ENCODE measurements at places on chromosomes 2 and 18. TPM values are rescaled to one million over a fixed set of nuclear protein-coding genes. Genes with fewer than 3 reads are reported as not detected.

DNA sequence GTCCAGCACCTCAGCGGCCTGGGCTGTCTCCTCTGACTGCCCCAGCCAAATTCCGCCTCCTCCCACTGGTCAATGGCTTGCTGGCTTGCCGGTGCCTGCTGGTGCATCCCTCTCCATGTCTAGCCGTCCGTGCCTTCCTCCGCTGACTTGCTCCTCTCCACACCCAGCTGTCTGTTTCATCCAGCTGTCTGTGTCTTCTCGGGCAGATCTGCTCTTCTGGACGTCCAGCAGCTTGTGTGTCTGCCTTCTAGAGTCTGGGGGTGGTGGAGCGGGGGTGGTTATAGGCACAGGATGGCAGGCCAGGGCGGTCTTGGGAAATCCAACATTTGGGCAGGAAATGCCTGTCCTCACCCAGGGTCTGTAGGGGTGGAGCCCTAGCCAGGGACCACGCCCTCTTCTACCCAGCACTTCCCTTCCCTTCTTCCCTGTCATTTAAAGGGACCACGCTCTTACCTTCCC, 369.2 kb downstream of the GALNT13 start:
- no peaks in the 10 kb centered on the region for H3K36me3 ChIP-seq
- DNase-seq = peak; percentile 36
- H3K4me1 ChIP-seq = no peaks in the 10 kb centered on the region

DNA sequence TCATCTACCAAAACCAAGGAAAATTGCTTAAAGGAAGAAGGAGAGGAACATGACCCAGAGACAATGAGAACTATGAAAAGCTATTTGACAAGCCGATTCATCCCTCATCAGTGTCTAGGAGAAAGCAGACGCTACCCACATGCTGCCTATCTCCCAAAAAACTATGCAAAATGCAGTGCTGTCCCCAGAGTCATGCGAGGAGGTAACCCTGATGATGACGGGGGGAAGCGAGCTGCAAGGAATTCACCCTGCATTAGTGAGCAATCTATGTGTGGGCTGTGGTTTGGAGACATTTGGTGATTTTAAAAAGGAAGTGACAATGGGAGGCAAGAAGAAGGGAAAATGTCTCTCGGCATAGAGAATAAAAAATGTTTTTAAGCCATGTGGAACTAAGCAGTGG, 472.7 kb downstream of the CMPK2 start:
- no peak overlapping the region for H3K27ac ChIP-seq
- no peak overlapping the region for H3K4me3 ChIP-seq
- H3K36me3 ChIP-seq = no peaks in the 10 kb centered on the region
- no peaks in the 10 kb centered on the region for H3K27me3 ChIP-seq

DNA sequence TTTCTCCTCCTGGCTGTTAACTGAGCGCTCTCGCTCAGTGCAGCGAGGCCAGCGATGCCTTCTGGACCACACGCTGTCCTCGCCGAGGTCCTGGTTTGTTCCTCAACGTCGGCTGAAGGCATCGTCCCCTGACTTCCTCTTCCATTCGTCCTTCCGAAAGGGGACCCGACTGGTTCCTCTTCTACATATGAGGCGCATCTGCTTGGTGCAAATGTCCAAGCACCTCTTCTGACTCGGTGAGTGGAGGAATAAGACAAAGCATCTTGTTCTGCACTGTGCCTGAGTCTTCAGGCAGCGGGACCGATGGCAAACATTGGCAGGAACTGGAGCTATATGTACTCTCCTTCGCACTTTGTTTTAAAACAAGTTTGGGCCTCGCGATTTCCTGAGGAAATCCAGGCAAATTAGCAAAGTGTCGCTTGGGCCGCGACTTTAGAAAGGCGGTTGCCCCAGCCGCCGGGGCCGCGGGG, 621 bp upstream of the KCNS3 start:
- peak overlapping the region; percentile 66 for H3K4me3 ChIP-seq
- H3K36me3 ChIP-seq = no peaks in the 10 kb centered on the region
- H3K4me1 ChIP-seq = peaks cover 5% of the 10 kb centered on the region

DNA sequence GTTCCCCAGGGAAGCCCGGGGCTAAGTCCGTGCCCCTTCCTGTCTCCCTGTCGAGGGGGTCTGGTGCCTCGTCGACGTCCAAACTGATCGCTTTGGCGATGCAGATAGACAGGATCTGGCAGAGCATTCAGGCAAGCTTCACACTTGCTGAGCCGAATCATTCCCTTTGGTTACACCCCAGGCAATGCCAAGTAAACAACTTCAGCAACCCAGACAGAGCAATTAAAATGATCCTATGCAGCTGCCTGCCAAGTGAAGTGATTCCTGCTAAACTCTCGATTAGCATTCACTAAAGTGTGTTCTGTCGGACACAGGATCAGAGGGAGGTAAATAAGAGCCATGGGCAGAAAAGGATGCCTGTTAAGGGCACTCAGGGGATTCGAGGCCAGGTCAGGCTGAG, 108.2 kb upstream of the RAB12 start:
- no peaks in the 10 kb centered on the region for H3K4me1 ChIP-seq
- no peak overlapping the region for H3K27ac ChIP-seq
- H3K36me3 ChIP-seq = no peaks in the 10 kb centered on the region
- no peak overlapping the region for H3K4me3 ChIP-seq
- H3K27me3 ChIP-seq = no peaks in the 10 kb centered on the region

GRCh38 chr18:45069546-45069945, 388.9 kb downstream of the SETBP1 start:
- DNase-seq = no peak
- H3K4me3 ChIP-seq = no peak overlapping the region
- H3K36me3 ChIP-seq = no peaks in the 10 kb centered on the region
- H3K27ac ChIP-seq = no peak overlapping the region

DNA sequence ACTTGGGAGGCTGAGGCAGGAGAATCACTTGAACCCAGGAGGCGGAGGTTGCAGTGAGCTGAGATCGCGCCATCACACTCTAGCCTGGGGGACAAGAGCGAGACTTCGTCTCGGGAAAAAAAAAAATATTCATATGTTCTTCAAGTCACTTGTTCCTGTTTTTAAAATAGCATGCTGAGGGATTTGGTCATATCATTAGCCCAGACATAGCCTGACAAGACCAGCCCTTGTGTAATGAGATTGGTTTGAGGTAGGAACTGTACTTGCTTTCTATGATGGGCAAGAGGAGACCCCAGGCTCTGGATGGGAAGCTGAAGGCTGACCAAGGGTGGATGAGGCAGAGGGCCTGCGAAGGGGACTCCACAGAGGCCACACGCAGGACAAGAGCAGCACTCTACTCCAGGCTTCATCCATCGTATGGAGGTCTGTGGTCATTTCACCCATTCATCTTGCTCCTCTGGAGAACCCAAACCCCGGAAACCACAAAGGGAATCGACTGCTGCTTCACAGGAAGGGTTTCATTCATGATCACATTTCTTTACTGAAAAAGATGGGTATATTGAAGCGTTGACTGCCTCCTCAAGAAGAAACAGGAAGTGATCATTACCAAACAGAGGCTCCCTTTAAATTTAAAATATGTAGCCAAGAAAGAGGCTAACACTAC, 87.1 kb upstream of the ZNF397 start:
- H3K4me1 ChIP-seq = no peaks in the 10 kb centered on the region
- DNase-seq = no peak
- no peak overlapping the region for H3K4me3 ChIP-seq
- H3K27ac ChIP-seq = no peak overlapping the region

DNA sequence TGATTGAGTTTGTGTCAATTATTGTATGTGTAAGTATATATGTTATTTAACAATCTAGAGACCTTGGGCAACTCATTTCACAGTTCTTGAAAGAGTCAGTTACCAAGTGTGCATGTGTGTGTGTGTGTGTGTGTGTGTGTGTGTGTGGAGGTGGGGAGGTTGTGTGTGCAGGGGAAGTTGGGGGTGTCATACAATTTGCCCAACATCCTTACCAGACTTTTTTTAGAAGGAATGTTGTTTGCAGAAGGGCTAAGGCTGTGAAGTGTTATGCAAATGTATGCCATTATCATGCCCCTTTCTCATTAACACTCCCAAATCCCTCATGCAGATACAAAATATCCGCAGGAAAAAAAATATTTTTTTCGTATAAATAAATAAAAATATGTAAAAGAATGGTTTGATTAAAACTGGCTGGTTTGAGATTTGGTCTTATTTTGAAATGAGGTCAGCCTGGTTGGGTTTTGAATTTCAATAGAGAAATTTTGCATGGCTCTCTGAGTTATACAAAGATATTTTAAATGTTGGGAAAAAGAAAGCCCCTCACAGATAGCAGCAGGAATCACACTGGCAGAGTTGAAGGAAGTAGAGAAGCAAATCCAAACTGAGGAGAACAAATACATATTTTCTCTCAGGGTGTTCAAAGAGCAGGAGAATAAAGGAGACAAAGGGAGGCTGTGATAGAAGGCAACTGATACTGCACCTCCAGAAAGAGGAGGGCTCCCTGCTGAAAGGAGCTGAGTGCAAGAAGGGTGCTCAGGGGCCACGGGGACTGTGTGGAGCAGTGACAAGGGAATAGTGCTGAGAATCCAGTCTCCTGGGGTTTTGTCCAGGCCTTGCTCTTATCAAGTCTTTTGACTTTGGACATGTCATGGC, 1365.5 kb upstream of the CELF4 start:
- H3K4me1 ChIP-seq = no peaks in the 10 kb centered on the region
- no peaks in the 10 kb centered on the region for H3K27me3 ChIP-seq
- no peak overlapping the region for H3K27ac ChIP-seq
- H3K4me3 ChIP-seq = no peak overlapping the region
- H3K36me3 ChIP-seq = no peaks in the 10 kb centered on the region

GRCh38 chr2:35428548-35428947, 927.0 kb upstream of the CRIM1 start:
- H3K27me3 ChIP-seq = no peaks in the 10 kb centered on the region
- no peak overlapping the region for H3K27ac ChIP-seq
- no peaks in the 10 kb centered on the region for H3K36me3 ChIP-seq

DNA sequence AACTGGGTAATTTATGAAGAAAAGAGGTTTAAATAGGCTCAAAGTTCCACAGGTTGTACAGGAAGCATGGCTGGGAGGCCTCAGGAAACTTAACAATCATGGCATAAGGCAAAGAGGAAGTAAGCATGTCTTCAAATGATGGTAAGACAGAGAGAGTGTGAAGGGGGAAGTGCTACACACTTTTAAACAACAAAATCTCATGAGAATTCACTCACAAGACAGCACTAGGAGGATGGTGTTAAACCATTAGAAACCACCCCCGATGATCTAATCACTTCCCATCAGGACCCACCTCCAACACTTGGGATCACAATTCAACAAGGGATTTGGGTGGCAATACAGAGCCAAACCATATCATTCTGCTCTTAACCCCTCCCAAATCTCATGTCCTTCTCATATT, 34.9 kb downstream of the CFAP210 start:
- DNase-seq = no peak
- no peak overlapping the region for H3K4me3 ChIP-seq
- H3K4me1 ChIP-seq = no peaks in the 10 kb centered on the region
- H3K27me3 ChIP-seq = no peaks in the 10 kb centered on the region
- H3K27ac ChIP-seq = no peak overlapping the region

GRCh38 chr2:241558532-241559322, at the start of gene BOK:
BOK (plus strand) TSS chr2:241558745; CDS start chr2:241559484, 739 bp downstream.
- peak within 1 kb of the TSS; percentile 23 for H3K27ac ChIP-seq
- H3K4me3 ChIP-seq = peak within 1 kb of the TSS; percentile 63
- peak; percentile 81 for DNase-seq
- H3K4me1 ChIP-seq = peaks cover 18% of the 10 kb centered on the region
- H3K27me3 ChIP-seq = no peaks in the 10 kb centered on the region

DNA sequence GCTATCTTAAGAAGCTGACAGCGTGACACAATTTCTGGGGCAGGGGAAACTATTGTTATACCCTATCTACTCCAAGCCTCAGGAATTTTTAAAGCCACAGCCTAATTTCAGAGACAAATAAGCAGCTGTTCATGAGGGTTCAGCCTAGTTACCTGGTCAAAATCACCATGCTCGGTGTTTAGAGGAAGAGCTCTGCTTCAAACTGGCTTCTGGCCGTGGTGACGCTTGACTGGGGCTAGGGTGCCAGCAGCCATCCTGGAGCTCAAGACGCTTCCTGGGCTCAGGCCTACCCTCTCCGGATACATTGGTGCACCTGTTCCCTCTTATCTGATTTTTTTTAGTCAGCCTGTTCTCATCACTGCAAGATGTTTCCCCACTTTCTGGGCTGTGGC, 41.7 kb downstream of the FRZB start:
- H3K4me3 ChIP-seq = no peak overlapping the region
- H3K36me3 ChIP-seq = no peaks in the 10 kb centered on the region
- no peak for DNase-seq

DNA sequence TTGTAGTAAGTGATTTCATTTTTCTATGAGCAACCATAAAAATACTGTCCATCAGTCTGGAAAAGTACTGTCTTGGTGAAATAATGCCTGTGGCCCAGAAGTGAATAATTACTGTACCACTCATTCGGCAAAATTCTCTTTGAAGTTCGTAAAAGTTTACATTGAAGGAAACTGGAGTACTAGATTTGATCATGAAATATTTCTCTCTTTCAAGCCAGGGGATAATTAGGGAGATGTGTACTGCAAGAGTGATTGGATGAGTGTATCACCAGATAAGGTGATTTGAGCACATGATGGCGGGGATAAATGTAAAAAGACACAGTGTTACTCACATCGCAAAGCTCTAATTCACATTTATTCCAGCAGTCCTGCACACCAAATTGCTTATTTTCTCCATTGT, 883.2 kb upstream of the PIK3C3 start:
- DNase-seq = no peak
- H3K27ac ChIP-seq = no peak overlapping the region
- no peak overlapping the region for H3K4me3 ChIP-seq
- no peaks in the 10 kb centered on the region for H3K36me3 ChIP-seq
- H3K27me3 ChIP-seq = no peaks in the 10 kb centered on the region

DNA sequence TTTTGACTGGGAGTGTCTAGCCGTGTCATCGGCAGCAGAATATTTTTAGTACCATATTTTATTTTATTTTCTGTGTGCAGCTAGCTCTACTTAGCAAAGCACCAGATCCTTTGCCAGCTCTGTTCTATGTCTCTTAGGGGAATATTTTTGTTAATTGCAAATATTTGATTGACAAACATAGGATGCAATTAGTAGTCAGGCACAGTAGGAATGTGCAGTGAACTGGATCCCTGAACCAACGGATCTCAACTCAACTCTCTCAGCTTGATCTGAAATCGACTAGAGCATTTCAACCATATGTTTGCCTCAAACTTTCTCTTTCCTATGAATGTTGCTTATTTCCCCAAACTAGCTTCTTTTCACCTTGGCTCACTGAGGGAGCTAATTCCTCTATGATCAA, 998.0 kb upstream of the FANCL start:
- H3K36me3 ChIP-seq = no peaks in the 10 kb centered on the region
- no peak for DNase-seq
- H3K4me1 ChIP-seq = no peaks in the 10 kb centered on the region
- H3K4me3 ChIP-seq = no peak overlapping the region
- no peak overlapping the region for H3K27ac ChIP-seq

DNA sequence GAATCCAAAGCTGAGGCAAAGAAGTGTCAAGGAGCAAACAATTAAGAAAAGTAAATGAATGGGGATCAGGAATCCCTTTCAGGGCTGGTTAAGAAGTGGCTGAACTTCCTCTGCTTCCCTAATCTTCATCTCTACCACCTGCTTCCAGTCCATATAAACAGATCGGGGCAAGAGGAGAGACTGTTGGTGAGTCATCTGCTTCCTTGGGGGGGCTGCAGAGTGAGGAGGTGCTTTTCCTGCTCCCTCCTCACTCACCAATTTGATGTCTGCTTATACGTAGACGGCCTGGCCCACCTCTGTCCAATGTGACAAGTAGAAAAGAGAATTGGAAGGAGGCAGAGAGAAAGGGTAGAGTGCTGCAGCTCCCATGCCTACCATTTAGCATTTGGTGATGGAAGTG, 68.4 kb downstream of the NAB1 start:
- no peak for DNase-seq
- no peaks in the 10 kb centered on the region for H3K27me3 ChIP-seq
- H3K4me3 ChIP-seq = no peak overlapping the region
- H3K4me1 ChIP-seq = no peaks in the 10 kb centered on the region

Gene DSG1
- 3.8 TPM for total RNA-seq

Gene LYPD1
- 0.50 TPM for total RNA-seq

Gene CYBRD1
- total RNA-seq = 53.1 TPM

Gene AQP4
- 2.4 TPM for total RNA-seq

Gene POLR1A
- 28.1 TPM for total RNA-seq

Gene REG1A
- total RNA-seq = 0.87 TPM

Gene GRHL1
- 8.0 TPM for total RNA-seq

Gene SLC9A4
- 0.31 TPM for total RNA-seq

All from testis (tissue), 5 donors.